Breast epithelium (tissue), 4 donors: ENCODE measurements at places on chromosomes 2 and 18. TPM values are rescaled to one million over a fixed set of nuclear protein-coding genes. Genes with fewer than 3 reads are reported as not detected.

ASXL3 gene
- total RNA-seq = 0.96 TPM

CPLX4 gene
- not detected for total RNA-seq

SLC23A3 gene
- total RNA-seq = 3.4 TPM

MAPK4 gene
- total RNA-seq = 0.64 TPM

LONRF2 gene
- 19.9 TPM for total RNA-seq

AKAIN1 gene
- not detected for total RNA-seq

TEX261 gene
- 40.0 TPM for total RNA-seq

PROKR1 gene
- total RNA-seq = 0.80 TPM

DSG2 gene
- 14.1 TPM for total RNA-seq

MC5R gene
- not detected for total RNA-seq

ASB18 gene
- total RNA-seq = not detected

CHRNG gene
- total RNA-seq = not detected

IL1RL2 gene
- 1.9 TPM for total RNA-seq

KHK gene
- total RNA-seq = 3.6 TPM

RGPD4 gene
- total RNA-seq = not detected

SATB2 gene
- total RNA-seq = 12.2 TPM

IMMT gene
- 44.8 TPM for total RNA-seq

COPS7B gene
- total RNA-seq = 39.8 TPM

STPG4 gene
- total RNA-seq = not detected

POTEJ gene
- total RNA-seq = not detected

EML6 gene
- total RNA-seq = 5.9 TPM

PDCD1 gene
- 0.33 TPM for total RNA-seq

EGR4 gene
- not detected for total RNA-seq

RASGRP3 gene
- total RNA-seq = 13.1 TPM

ACVR1C gene
- 41.4 TPM for total RNA-seq

TBR1 gene
- 0.33 TPM for total RNA-seq

EPB41L3 gene
- 35.4 TPM for total RNA-seq

FSHR gene
- total RNA-seq = not detected

DSC3 gene
- total RNA-seq = not detected

RIT2 gene
- total RNA-seq = not detected

RESP18 gene
- not detected for total RNA-seq

ADD2 gene
- total RNA-seq = 1.9 TPM

ZSWIM2 gene
- total RNA-seq = not detected
